ENCODE measurements at places on chromosomes 3 and 15. TPM values are rescaled to one million over a fixed set of nuclear protein-coding genes. Genes with fewer than 3 reads are reported as not detected.

The CNTN3 gene
- total RNA-seq, result 0.16 TPM

The ECE2 gene
- not detected for total RNA-seq

The CYFIP1 gene
- 58.3 TPM for total RNA-seq

The ZXDC gene
- total RNA-seq, result 16.0 TPM

The CLASP2 gene
- 19.1 TPM for total RNA-seq

The CADM2 gene
- total RNA-seq, result not detected

The NDUFB5 gene
- 110 TPM for total RNA-seq

The SHQ1 gene
- 23.8 TPM for total RNA-seq

The GABRB3 gene
- not detected for total RNA-seq

The NANOGP8 gene
- not detected for total RNA-seq

The TRANK1 gene
- total RNA-seq, result 6.9 TPM

The DENND6A gene
- total RNA-seq, result 22.7 TPM

The WNT5A gene
- 14.6 TPM for total RNA-seq

The ICE2 gene
- total RNA-seq, result 11.7 TPM

Measured in cardiac atrium fibroblast (primary cell).